MM.1S (cell line): ENCODE measurements at places on chromosomes 6 and 20.

DNA sequence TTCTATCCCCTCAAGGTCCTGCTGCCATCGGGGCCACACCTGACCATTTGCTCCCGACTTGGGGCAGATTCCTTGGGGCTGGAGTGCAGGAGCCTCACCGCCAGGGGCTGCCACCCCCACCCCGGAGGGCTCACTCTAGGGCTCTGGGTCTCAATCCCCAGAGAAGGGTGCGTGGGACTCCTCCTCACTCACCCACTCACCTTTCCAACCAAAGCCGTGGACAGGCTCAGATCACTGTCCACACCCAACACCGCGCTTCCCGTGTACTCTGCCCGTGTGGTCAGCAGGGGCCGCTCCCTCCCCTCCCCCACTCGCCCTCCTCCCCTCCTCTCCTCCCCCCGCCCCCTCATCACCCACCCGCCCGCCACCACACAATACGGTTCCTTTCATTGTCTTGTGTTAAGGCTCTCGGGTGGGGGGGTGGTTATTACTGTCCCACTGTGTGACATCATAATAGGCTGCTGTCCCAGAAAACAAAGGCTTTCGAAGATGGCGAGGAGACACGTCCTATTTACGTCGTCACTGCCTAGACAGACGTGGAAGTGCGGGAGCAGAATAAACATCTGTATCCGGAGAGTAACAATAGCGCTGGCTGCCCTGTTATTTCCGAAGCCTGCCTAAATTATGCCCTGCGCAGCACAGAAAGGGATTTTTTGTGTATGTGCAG, 85.8 kb downstream of the YTHDF1 start:
- no peak for DNase-seq
- peaks cover 81% of the 10 kb centered on the region for H3K27me3 ChIP-seq
- H3K4me1 ChIP-seq, result no peaks in the 10 kb centered on the region

- no peaks in the 10 kb centered on the region for H3K27me3 ChIP-seq
- peak overlapping the region; percentile 93 for H3K4me3 ChIP-seq
- peak; percentile 12 for DNase-seq
- H3K36me3 ChIP-seq, result no peaks in the 10 kb centered on the region
These were observed 988 bp downstream of the QRSL1 start for GRCh38 chr6:106630366-106630765.

- no peak overlapping the region for H3K27ac ChIP-seq
- H3K36me3 ChIP-seq, result no peaks in the 10 kb centered on the region
- H3K4me1 ChIP-seq, result no peaks in the 10 kb centered on the region
- no peak for DNase-seq
- H3K27me3 ChIP-seq, result no peaks in the 10 kb centered on the region
These were observed 25.6 kb downstream of the SIRPA start for GRCh38 chr20:1920826-1921225.

DNA sequence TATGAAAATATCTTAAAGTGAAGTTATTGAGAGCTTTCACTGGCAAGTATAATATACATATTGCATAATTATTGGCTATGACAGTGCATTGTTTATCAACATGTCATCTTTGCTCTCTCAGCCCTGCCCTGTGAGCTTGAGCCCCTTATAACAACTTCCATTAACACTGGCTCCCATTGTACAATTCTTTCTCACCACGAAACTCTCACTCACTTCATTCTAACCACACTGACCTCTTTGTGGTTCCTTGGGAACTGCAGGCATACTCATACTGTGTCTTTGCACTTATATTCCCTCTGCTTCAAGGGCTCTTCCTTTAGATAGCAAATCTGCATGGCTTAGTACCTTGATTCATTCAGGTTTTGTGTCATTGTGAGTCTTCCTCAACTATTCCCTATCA, 411.8 kb downstream of the CDKAL1 start:
- H3K36me3 ChIP-seq, result no peaks in the 10 kb centered on the region
- no peaks in the 10 kb centered on the region for H3K27me3 ChIP-seq
- H3K27ac ChIP-seq, result no peak overlapping the region
- no peaks in the 10 kb centered on the region for H3K4me1 ChIP-seq

DNA sequence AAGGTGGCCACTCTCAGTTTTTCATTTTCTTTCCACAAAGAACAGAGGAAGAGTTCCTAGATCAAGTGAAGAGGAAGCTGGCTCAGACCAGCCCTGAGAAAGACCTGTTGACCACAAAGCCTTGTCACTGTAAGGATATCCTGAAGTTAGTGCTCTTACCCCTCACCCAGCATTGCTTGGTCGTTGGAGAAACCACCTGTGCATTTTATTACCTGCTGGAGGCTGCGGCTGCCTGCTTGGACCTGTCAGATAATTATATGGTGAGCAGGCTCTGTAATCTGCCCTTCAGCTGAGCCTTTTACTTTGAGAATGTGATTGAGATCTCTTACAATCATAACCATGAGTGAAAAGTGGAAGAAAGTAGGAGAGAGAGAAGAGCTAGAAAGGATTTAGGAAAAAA, 21.9 kb downstream of the TREML1 start:
- no peaks in the 10 kb centered on the region for H3K27me3 ChIP-seq
- no peaks in the 10 kb centered on the region for H3K36me3 ChIP-seq
- H3K4me3 ChIP-seq, result no peak overlapping the region

DNA sequence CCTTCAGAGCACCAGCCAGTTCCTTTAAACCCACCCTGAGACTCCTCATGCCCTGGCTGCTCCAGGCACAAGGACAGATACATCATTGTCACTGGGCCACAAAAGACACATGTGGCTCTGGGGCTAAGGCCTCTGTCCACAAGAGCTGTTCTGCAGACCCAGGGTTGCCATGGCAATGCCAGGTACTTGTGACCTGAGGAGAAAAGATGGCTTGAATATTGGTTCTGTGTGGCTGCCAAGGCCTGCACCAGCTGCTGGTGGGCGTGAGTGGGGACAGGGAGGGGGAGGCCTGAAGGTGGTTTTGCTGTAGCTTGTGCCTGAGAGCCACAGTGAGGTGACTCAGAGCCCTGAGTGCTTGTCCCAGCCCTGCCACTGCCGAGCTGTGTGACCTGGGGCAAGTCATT, 31.8 kb downstream of the SAYSD1 start:
- H3K36me3 ChIP-seq, result no peaks in the 10 kb centered on the region
- no peak for DNase-seq
- no peak overlapping the region for H3K27ac ChIP-seq
- H3K4me1 ChIP-seq, result peaks cover 7% of the 10 kb centered on the region
- peaks cover 5% of the 10 kb centered on the region; the same call in 1 of the 2 replicates for H3K27me3 ChIP-seq

- no peaks in the 10 kb centered on the region for H3K36me3 ChIP-seq
- no peak overlapping the region for H3K27ac ChIP-seq
- peaks cover 3% of the 10 kb centered on the region; the same call in 1 of the 2 replicates for H3K4me1 ChIP-seq
- no peak for DNase-seq
- no peak overlapping the region for H3K4me3 ChIP-seq
These were observed 6.7 kb downstream of the TGM3 start for GRCh38 chr20:2302384-2303060.

DNA sequence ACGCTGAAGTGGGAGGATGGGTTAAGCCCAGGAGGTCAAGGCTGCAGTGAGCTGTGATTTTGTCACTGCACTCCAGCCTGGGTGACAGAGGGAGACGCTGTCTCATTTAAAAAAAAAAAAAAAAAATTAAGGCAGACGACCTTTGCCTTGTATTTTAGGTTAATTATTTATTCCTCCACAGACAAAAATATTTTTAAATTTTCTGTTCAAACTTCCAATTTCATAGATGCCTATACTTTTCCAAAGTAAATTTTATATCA, 6.3 kb upstream of the SMIM28 start:
- H3K4me1 ChIP-seq, result no peaks in the 10 kb centered on the region
- no peak overlapping the region for H3K4me3 ChIP-seq
- H3K27ac ChIP-seq, result no peak overlapping the region
- H3K27me3 ChIP-seq, result no peaks in the 10 kb centered on the region
- DNase-seq, result no peak

GRCh38 chr20:41086402-41087324, 50.7 kb upstream of the PLCG1 start:
- H3K4me3 ChIP-seq, result no peak overlapping the region
- H3K27ac ChIP-seq, result no peak overlapping the region
- no peak for DNase-seq
- no peaks in the 10 kb centered on the region for H3K27me3 ChIP-seq
- H3K4me1 ChIP-seq, result no peaks in the 10 kb centered on the region

DNA sequence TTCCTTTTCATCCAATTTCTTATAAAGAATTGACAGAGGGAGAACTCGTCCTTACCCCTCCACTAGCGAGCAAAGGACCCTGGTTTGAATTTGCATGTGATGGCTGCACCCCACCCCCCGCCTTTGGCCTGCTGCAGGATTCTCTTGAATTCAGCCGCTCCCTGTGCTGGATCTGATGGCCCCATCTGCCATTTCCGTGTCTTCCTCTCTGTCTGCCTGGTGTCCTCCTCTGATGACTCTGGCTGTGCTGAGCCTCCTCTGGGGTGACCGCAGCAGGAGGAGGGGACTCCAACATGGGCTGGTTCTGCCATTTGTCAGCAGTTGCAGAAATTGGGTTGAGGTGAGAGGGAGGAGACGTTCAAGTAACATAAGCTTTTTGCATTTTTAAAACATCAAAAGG, 188.8 kb downstream of the DLL1 start:
- H3K27me3 ChIP-seq, result no peaks in the 10 kb centered on the region
- no peaks in the 10 kb centered on the region for H3K36me3 ChIP-seq
- H3K4me3 ChIP-seq, result no peak overlapping the region
- H3K27ac ChIP-seq, result no peak overlapping the region
- no peak for DNase-seq
- H3K4me1 ChIP-seq, result no peaks in the 10 kb centered on the region

GRCh38 chr6:110786271-110786670, 29.0 kb downstream of the CDK19 start:
- no peaks in the 10 kb centered on the region for H3K36me3 ChIP-seq
- no peaks in the 10 kb centered on the region for H3K27me3 ChIP-seq
- no peak for DNase-seq
- 0 out of 2 replicates have a peak, but pooled peaks cover 6% of the 10 kb centered on the region for H3K4me1 ChIP-seq
- no peak overlapping the region for H3K27ac ChIP-seq

- H3K4me3 ChIP-seq, result no peak overlapping the region
- peak; percentile 52 for DNase-seq
- no peak overlapping the region for H3K27ac ChIP-seq
- no peaks in the 10 kb centered on the region for H3K36me3 ChIP-seq
- H3K27me3 ChIP-seq, result no peaks in the 10 kb centered on the region
- peaks cover 9% of the 10 kb centered on the region; the same call in 1 of the 2 replicates for H3K4me1 ChIP-seq
These were observed 50.5 kb upstream of the ENPP5 start for GRCh38 chr6:46221222-46221793.

DNA sequence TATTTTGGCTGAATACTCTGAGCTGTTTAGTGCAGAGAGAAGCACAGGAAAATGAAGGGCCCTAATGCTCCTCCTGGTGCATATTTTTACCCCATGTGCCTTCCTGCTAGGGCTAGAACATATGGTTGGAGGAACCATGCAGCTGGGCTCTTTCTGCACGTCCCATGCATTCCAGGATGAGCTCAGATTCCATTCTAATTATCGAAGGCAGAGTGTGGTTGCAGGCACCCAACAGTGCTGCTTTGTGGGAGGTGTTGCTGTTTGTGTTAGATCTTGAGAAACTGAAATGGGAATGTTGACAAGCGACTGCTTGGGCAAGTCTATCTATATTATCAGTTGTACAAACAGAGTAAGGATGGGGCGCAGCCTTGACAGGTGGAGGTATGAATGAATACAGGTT, 419.5 kb downstream of the DHX35 start:
- H3K4me1 ChIP-seq, result no peaks in the 10 kb centered on the region
- no peaks in the 10 kb centered on the region for H3K36me3 ChIP-seq
- no peak overlapping the region for H3K27ac ChIP-seq
- H3K4me3 ChIP-seq, result no peak overlapping the region
- no peaks in the 10 kb centered on the region for H3K27me3 ChIP-seq

- no peaks in the 10 kb centered on the region for H3K4me1 ChIP-seq
- no peaks in the 10 kb centered on the region for H3K27me3 ChIP-seq
- H3K36me3 ChIP-seq, result no peaks in the 10 kb centered on the region
- H3K27ac ChIP-seq, result no peak overlapping the region
- DNase-seq, result no peak
These were observed 485.9 kb upstream of the JAG1 start for GRCh38 chr20:11159728-11160127.

- no peaks in the 10 kb centered on the region for H3K4me1 ChIP-seq
- H3K4me3 ChIP-seq, result no peak overlapping the region
- H3K36me3 ChIP-seq, result no peaks in the 10 kb centered on the region
- peaks cover 41% of the 10 kb centered on the region for H3K27me3 ChIP-seq
These were observed 24.6 kb downstream of the DLL1 start for GRCh38 chr6:170266061-170266825.

DNA sequence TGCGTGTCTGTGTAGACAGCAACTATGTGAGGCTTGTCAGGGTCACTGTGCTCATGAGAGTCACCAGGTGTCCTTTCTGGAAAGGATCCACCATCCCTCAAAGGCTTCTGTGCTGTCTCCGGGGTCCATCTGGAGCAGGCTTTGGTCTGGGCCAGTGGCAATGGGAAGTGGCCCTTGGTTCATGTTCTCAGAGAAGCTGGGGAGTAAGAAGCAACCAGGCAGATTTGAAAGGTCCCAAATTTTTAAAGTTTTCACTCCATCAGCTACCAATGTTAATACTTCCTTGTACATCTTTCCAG, 68.2 kb downstream of the GCNT2 start:
- no peak overlapping the region for H3K27ac ChIP-seq
- H3K36me3 ChIP-seq, result no peaks in the 10 kb centered on the region
- H3K4me3 ChIP-seq, result no peak overlapping the region
- no peaks in the 10 kb centered on the region for H3K4me1 ChIP-seq

GRCh38 chr6:158852312-158853071, 33.3 kb upstream of the EZR start:
- peaks cover 19% of the 10 kb centered on the region for H3K4me1 ChIP-seq
- H3K4me3 ChIP-seq, result no peak overlapping the region
- no peaks in the 10 kb centered on the region for H3K27me3 ChIP-seq
- DNase-seq, result no peak
- no peaks in the 10 kb centered on the region for H3K36me3 ChIP-seq
- H3K27ac ChIP-seq, result peak overlapping the region; percentile 77; the same call in 1 of the 2 replicates

DNA sequence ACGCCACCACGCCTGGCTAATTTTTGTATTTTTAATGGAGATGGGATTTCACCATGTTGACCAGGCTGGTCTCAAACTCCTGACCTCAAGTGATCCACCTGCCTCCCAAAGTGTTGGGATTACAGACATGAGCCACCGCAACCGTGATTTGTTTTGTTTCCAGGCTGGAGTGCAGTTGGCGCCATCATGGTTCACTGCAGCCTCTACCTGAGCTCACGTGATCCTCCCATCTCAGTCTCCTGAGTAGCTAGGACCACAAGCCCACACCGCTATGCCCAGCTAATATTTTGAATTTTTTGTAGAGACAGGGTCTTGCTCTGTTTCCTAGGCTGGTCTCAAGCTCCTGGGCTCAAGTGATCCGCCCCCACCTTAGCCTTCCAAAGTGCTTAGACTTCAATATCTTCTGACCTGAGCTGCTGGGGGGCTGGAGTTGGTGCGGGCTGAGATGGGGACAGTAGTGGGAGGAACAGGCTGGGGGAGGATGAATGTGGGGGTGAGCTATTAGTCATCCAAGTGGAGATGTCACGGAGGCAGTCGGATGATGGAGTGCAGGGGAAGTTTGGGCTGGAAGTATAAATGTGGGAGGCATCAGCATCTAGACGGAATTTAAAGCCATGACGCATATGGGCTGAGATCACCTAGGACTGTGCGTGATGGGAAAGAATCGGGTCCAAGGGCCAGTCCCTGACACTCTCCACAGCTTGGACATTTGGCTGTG, 23.1 kb upstream of the ZMYND8 start:
- DNase-seq, result no peak
- H3K4me3 ChIP-seq, result no peak overlapping the region
- H3K27me3 ChIP-seq, result no peaks in the 10 kb centered on the region
- no peak overlapping the region for H3K27ac ChIP-seq
